ENCODE measurements at places on chromosomes 1 and 21. TPM values are rescaled to one million over a fixed set of nuclear protein-coding genes. Genes with fewer than 3 reads are reported as not detected.

The CR1L gene
- 0.85 TPM for total RNA-seq

GRCh38 chr21:29637134-29637533, 302.7 kb downstream of the GRIK1 start:
- DNase-seq, result no peak
- no peaks in the 10 kb centered on the region for H3K36me3 ChIP-seq
- H3K4me3 ChIP-seq, result no peak overlapping the region
- H3K27ac ChIP-seq, result no peak overlapping the region

DNA sequence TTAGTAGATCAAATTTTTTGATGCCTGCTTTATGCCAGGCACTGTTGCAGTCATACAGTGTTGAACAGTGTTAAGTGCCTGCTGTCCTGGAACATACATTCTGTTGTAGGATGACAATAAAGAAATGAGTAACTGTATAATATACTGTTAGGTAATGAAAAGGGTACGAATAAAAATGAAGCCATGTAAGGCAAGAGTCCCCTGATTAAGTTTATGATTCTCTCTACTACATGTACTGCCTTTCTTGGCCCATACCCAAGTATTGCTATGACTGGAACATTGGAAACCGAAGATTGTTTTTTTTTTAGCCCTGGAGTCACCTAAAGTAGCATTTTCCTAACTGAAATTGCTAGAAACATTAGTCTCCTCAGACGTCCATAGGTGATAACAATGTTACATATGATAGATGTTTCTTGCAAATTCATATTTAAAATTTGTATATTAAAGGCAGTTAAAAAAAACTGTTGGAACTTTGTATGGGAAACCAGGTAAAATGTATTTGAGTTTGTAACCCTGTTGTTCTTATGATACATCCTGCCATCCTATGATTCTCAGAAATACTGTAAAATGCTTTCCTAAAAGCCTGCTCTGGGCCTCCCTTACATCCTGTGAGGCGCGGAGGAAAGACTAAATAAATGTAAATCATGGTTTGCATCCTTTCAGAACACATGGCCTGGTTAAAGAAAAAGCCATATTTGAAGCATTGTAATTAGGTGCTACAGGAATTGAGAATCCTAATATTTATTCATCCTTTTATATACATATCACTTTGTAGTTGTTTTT, 5.8 kb downstream of the ATP5PB start:
- peaks cover 24% of the 10 kb centered on the region for H3K36me3 ChIP-seq
- no peak for DNase-seq
- peaks cover 3% of the 10 kb centered on the region for H3K4me1 ChIP-seq
- H3K4me3 ChIP-seq, result no peak overlapping the region

DNA sequence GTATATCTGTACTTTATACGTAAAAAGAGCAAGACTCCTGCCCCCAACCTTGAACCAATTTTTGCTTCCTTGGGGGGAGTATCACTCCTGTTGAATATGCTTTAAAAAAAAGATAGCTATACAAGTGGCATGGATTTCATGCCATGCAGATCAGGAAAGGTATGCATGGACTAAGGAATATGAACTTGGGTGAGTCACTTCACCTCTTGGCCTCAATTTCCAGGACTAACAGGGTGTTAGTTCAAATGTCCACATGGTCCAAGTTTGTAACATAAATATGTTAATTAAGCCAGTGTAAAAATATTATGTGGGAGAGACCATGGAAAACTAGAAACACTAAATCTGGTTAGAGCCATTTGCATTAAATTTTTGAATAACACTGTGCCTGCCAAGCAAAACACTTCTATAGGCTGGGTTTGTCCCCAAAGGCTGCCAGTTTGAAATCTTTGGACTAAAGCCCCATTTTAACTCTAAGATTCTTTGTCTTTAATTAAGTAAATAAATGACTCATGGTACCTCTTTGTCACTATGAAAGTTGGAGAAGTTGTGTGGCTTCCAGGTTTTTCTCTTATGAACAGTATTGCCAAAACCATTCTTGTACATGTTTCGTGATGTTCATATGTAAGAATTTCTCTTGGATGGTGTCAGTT, 33.1 kb downstream of the FAM177B start:
- H3K27me3 ChIP-seq, result no peaks in the 10 kb centered on the region
- DNase-seq, result no peak
- no peak overlapping the region for H3K27ac ChIP-seq
- H3K4me3 ChIP-seq, result no peak overlapping the region
- H3K36me3 ChIP-seq, result no peaks in the 10 kb centered on the region

- no peak overlapping the region for H3K27ac ChIP-seq
- DNase-seq, result no peak
- no peaks in the 10 kb centered on the region for H3K4me1 ChIP-seq
- no peak overlapping the region for H3K4me3 ChIP-seq
- H3K27me3 ChIP-seq, result no peaks in the 10 kb centered on the region
Measured at GRCh38 chr1:116092752-116093489, 18.3 kb upstream of the MAB21L3 start.

DNA sequence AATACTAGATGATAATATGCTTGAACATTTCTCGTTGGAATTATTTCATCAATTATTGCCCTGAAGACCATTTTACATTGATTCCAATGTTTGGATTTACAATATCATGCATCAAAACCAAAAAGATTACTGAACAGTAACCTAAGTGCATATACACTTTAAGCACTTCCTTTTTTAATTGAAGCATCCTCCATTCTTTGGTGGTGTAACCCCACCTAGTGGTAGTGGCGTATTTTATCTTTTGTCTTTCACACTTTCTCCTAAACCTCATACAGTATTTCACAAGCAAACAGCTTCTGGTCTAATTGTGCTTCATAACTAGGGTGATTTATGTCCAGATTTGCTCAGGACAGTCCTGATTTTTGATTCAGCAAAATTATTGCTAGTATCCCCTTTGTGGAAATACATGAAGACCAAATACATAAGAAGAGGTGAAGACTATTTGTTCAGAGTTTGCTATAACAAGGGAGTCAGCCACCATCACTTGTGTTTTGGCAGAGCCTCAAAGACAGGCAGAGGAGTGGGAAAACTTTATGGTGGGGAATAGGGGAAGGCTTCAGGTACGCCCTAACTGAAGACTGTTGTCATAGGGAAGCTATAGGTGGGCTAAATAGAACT, 3.4 kb upstream of the NVL start:
- H3K27me3 ChIP-seq, result peaks cover 2% of the 10 kb centered on the region
- peak; percentile 64 for DNase-seq
- H3K27ac ChIP-seq, result no peak overlapping the region
- H3K4me1 ChIP-seq, result peaks cover 15% of the 10 kb centered on the region
- H3K4me3 ChIP-seq, result no peak overlapping the region

DNA sequence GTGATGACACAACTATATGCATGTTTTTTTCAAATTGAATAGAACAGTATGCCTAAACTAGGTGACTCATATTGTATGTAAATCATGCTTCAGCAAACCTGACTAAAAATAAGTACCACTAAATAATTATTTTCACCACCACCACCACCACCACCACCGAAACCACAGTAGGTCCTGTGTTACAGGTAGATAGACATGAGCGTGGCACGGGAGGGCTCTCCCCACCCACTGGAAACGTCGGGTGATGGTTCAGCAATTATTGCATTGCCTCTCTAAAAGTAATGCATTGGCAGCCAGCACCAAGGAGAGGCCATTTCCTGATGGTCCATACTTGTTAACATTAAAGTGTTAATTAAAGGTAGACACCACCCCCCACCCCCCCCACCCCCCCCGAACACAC, 297.0 kb upstream of the NCAM2 start:
- no peak overlapping the region for H3K4me3 ChIP-seq
- no peaks in the 10 kb centered on the region for H3K27me3 ChIP-seq
- DNase-seq, result no peak
- H3K36me3 ChIP-seq, result no peaks in the 10 kb centered on the region

DNA sequence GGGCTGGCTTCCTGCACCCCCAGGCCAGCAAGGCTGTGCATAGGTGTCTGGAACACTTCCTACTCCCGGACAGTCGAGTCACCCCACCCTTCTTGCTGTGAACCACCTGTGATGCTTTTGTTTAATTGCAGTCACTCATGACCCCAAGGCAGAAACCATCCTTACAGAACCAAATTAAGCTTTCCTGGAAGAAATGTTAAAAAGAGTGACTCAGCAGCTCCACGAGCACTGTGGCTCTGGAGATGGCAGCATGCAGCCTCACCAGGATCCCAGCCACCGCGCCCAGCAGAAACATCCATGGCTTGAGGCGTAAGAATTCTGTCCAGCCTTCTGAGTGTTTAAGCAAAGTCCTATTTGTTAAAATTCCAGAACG, 28.8 kb downstream of the SNAP47 start:
- H3K36me3 ChIP-seq, result peaks cover 42% of the 10 kb centered on the region
- no peaks in the 10 kb centered on the region for H3K27me3 ChIP-seq
- peaks cover 59% of the 10 kb centered on the region for H3K4me1 ChIP-seq

The PCNT gene
- total RNA-seq, result 20.7 TPM

- H3K36me3 ChIP-seq, result no peaks in the 10 kb centered on the region
- H3K4me3 ChIP-seq, result no peak overlapping the region
- no peak for DNase-seq
- H3K27ac ChIP-seq, result no peak overlapping the region
- no peaks in the 10 kb centered on the region for H3K4me1 ChIP-seq
Measured at GRCh38 chr1:106276871-106277270, 779.6 kb upstream of the PRMT6 start.

The PALMD gene
- 7.4 TPM for total RNA-seq

DNA sequence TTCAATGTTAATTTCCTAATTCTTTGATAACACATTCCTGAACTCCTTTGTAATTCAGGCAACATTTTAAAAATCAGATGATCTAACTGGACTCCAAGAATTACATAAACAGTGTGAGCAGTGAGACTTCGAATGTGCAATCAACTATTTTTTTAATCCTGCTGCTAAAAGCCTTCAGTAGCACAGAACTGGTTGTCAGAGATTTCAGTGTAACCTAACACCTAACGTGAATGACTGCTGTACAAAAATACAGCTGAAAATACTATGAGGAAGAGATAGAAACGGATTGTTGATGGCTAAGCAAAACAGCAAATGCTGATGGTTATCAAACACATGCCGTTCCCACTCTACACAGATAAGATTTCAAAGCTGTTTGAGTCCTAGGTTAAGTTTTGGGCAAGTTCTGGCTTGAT, 46.1 kb downstream of the APP start:
- no peaks in the 10 kb centered on the region for H3K36me3 ChIP-seq
- H3K27ac ChIP-seq, result no peak overlapping the region
- no peaks in the 10 kb centered on the region for H3K4me1 ChIP-seq
- DNase-seq, result no peak

- no peaks in the 10 kb centered on the region for H3K4me1 ChIP-seq
- H3K4me3 ChIP-seq, result no peak overlapping the region
- no peaks in the 10 kb centered on the region for H3K36me3 ChIP-seq
- no peak for DNase-seq
- H3K27me3 ChIP-seq, result no peaks in the 10 kb centered on the region
Measured at GRCh38 chr1:195530961-195531360, 1077.3 kb downstream of the KCNT2 start.

The CHODL gene
- 0.76 TPM for total RNA-seq

GRCh38 chr1:248807067-248807737, 18.5 kb downstream of the SH3BP5L start:
- no peaks in the 10 kb centered on the region for H3K27me3 ChIP-seq
- H3K36me3 ChIP-seq, result peaks cover 15% of the 10 kb centered on the region
- peak; percentile 37 for DNase-seq
- H3K4me1 ChIP-seq, result peaks cover 11% of the 10 kb centered on the region
- no peak overlapping the region for H3K4me3 ChIP-seq

DNA sequence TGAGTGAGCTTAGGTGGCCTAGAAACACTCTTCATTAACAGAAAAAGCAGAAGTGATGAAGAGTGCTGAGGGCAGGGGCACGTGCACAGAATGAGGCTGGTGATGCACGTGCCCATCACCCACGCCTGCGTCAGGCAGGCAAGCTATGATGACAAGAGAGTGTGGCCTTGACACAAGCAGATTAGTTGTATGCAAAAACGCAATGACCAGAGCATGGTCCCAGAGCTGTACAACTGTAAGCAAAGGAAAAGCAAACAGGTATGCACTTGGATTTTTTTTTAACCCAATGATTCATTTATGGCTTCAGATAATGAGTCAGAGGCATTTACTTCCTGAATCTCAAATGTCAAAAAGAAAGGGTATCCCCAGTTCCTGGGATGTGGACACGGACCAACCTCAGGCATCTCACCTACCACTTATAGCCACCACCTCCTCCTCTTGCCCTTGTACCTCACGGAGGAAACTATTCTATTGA, 9.1 kb upstream of the TMEM61 start:
- no peak overlapping the region for H3K4me3 ChIP-seq
- no peaks in the 10 kb centered on the region for H3K4me1 ChIP-seq
- DNase-seq, result no peak

The PTGFR gene
- total RNA-seq, result 0.14 TPM

DNA sequence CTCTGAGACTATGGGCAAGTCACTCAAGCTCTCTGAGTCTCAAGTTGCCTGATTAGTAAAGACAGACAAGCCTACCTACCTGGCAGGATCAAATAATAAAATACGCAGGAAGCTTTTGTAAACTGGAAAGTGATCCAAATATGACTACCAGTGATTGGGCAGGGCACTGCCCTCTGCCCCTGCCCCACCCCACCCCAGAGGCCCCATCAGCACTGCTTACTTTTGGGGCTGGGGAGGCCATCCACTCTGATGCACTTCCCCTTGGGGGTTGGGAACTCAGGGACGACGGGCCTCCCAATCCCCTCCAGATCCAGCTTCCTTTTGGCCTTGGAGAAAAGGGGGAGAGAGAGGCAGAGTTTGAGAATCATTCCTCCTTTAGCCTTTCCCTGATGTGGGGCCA, 6.9 kb downstream of the E2F2 start:
- peak overlapping the region; percentile 76 for H3K4me3 ChIP-seq
- peak overlapping the region; percentile 19 for H3K27ac ChIP-seq
- peaks cover 77% of the 10 kb centered on the region for H3K36me3 ChIP-seq
- H3K27me3 ChIP-seq, result no peaks in the 10 kb centered on the region
- peaks cover 65% of the 10 kb centered on the region for H3K4me1 ChIP-seq

DNA sequence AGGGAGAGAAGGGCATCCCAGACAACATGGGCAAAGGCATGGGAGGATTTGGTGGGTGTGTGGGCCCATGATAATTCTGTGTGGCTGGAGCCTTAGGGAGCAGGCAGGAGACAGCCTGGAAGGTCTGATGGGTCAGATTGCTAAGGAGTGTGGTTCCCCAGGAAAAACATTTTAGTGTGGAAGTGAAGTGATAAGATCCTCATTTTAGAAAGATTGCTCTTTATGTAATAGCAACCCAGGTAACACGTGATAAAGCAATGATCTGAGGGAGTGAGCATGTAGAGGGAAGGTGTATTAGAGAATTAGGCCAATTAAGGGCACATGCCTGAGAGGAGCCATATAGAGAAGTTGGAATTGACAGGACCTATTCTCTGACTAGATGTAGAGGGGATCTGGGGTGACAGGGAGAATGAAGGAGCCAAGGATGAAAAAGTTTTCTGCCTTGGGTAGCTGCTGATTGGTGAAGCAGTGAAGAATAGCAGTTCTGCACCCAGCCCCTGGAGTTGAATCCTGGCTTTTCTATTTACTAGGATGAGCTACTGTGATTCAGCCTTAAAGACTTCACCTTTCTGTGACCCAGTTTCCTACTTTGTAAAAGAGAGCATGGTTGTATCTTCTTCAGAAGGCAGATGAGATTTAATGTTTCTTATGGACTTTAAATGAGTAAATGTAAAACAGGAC, 18.7 kb upstream of the SLAMF6 start:
- DNase-seq, result no peak
- H3K27ac ChIP-seq, result peak overlapping the region; percentile 94
- H3K4me1 ChIP-seq, result peaks cover 68% of the 10 kb centered on the region
- H3K27me3 ChIP-seq, result no peaks in the 10 kb centered on the region
- H3K36me3 ChIP-seq, result peaks cover 4% of the 10 kb centered on the region

The TMEM200B gene
- 0.57 TPM for total RNA-seq

Data from thymus (tissue), 14 donors.